ENCODE measurements at places on chromosomes 12 and 14.

DNA sequence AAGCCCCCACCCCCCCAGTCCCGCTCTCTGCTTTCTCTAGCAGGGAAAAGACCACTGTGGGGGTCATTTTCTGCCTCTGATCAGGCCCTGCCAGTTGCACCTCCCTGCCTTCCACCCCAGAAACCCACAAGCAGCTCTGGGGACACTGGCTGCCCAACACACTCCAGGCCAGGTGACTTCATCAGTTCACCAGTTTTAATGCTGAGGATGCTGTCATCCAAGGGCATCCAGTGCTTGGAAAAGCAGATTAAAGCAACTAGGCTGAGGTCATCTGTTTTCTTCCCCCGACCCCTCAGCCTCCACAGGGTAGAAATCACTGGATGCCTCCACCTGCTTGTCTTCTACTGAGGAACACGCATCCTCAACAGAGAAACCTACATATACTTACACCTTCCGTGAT is 282.4 kb downstream of the DPF3 start:
- DNase-seq = no peak

- DNase-seq = peak; percentile 54
These were observed 7.4 kb downstream of the TTC6 start for GRCh38 chr14:37602605-37603453.

GRCh38 chr14:26180221-26180620 is 417.6 kb downstream of the NOVA1 start:
- DNase-seq = no peak

DNA sequence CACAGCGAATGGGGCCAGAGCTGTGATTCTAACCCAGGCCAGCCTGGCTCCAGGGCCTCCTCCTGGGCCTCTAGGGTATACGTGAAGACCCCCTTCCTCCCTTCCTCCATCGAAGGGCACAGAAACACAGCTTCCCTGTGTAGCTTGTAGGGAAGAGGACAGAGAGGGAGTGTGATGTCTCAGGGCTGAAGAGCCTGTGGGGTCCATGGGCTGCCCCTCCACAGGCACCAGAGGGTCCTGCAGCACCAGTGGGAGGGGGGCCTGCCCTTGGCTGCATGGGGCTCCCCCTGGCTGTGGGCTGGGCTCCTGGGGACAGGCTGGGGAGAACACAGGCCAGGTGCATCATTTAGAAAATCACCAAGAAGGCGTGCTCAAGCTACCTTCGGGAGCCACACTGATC is 178.5 kb downstream of the CALM1 start:
- peak; percentile 71 for DNase-seq

- DNase-seq = no peak
These were observed 27.0 kb downstream of the SINHCAF start for GRCh38 chr12:31298922-31299321.

DNA sequence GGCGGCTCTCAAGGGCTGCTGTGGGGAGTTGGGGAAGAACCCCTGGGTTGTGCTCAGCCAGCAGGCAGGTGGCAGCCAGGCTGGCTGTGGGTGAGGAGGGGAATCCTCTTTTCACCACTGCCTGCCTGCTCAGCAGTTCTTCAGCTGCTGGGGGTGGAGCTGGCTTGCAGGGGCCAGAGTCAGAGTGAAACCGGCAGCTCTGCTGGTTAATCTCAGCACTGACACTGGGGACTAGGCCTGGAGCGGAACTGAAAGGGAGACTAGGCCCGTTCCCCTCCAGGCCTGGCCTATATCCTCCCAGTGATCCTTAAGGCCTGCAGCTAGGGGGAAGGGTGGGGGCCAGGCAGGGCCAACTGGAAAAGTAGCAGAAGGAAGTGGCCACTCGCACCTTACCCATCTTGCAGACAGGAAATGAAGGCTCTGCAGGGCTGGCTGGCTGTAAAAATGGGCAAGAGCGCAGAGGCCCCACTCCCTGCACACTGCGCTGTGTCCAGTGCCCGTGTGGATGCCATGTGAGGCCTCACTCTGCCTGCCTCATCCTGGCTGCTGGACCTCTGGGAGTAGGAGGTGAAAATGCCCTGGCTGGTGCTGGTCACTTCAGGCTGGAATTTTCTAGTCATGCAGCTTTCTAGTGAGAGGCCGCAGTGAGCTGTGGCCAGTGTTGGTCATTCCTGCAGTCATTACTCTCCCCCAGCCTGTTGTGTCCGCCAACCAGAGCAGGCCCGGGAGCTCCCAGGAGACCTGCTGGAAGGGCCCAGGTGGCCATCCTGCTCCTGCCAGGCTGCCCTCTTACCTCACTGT is 39.4 kb downstream of the SH2B3 start:
- DNase-seq = peak; percentile 80

DNA sequence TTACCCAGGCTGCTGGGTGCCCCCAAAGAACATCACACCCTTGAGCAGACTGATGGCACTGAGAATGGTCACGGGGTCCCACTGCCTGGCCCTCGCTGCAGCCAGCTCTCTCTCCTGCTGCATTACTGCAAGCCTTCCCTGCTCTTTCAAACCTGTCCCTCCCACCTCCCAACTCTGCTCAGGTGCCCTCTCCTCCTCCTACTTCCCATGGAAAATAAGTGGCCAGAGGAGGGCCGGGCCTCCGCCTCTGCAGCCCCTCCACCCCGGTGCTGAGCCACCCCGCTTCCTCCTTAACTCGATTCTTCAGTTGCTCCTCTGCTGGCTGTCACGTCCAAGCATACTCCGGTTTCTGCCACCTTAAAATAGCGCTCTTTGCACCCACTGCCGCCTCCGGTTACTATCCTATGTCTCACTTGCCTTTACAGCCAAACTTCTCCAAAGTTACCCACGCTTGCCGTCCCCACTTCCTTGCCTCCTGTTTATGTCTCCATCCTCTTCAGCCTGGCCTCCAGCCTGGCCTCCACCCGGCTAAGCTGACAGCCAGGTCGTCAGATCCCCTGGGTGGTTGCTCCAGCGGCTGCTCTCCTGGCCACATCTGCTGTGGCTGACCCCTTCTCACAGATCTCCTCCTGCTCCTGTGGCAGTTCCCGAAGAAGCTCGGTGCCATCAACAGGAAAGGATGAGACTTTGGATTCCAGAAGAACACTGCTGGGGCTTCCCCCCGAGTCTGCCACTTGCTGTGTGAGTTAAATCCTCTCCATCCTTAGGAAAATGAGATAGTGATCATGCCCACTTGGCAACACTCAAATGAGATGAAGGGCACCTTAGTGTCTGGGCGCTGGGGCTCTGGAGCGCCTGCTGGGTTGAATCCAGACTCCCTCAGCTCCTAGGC is 7.7 kb downstream of the SMIM41 start:
- DNase-seq = peak; percentile 77

DNA sequence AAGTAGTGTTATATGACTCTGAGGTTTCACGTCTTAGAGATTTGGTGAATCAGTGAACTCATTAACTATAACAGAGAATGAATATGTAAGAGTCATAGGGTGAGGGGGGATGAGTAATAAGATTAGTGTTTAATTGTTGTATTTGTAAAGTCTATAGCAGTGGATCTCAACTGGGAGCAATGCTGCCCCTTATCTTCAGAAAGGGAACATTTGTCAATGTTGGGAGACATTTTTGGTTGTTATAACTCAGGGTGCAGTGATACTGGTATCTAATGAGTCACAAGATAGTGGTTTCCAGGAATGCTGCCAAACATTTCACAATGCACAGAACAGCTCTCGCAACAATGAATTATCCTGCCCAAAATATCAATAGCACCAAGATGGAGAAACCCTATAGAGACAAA is 1193.7 kb downstream of the GALC start:
- DNase-seq = peak; percentile 3

DNA sequence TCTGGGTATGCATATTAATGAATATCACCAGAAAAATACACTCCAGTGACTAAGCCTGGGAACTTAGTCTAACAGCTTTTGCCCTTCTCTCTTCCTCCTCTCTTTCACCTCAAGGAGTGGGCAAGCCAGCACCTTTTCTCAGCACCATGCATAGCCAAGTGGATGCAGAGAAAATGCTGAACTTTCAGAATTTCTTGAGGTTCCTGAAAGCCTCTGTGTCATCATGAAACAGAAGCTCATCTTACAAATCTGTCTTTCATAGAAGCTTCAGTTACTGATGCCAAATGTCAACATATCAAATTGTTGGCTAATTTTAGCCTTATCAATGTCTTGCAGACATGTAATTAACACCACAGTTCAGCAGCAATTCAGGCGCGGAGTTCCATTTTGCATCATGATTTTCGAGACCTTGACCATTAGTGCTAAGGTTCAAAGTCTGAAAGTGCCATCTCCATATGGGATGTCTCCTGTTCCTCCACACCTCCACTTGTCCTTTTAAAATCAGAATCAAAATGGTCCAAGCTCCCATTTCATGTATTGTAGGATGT is 51.1 kb upstream of the RPH3A start:
- peak; percentile 51 for DNase-seq

- no peak for DNase-seq
These were observed 77.0 kb upstream of the METAP2 start for GRCh38 chr12:95396849-95397468.

GRCh38 chr12:75842090-75842489 is 189.5 kb downstream of the PHLDA1 start:
- no peak for DNase-seq

DNA sequence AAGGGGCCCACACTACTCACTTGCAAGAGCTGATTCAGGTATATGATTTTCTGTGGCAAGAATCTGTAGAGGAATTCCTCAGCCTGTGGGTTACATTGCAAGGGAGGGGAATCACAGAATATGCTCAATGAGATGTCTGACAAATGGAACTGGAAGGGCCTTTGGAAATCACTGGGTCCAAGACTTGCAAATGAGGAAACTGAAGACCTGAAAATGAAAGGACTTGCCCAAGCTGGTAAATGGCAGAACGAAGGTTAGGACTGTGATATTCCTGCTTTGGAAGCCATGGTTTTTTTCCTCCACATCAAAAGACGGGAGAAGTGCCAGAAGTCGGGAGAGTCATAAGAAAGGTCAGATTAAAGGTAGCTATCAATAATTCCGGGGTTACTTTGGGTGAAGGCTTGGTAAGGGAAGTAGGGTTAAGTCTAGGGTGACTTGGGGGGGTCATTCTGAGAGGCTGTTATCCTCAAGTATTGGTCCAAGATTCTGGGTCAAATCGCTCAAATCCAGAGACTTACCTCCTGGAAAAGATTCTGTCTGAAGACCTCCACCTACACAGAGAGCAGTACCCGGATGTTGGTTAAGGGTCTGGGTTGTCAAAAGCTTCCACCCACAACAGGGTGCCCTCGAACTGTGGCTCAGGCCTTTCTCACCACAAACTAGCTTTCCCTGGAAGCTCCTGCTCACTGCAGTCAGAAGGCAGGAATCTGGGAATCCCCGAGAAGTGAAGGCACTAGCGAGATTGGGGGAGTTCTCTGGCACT is 539 bp downstream of the PSME2 start:
- peak; percentile 86 for DNase-seq

- no peak for DNase-seq
These were observed 65.5 kb downstream of the SH2B3 start for GRCh38 chr12:111471236-111471635.

DNA sequence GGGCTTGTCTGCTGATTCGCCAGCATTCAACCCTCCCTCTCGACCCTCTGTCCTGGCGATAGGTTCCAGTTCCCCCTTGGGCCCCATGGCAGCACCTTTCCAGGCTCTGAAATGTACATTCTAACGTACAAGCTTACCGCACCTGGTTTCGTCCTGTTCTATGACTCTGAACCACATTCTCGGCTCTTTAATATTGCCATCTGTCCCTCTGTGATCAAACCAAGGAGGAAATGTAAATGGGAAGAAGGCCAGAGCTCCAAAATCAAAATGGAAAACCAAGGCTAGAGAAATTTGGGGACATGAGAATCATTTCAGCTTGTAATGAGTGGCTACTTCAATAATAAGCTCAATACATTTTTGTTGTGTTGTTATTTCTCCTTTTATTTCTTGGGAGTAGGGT is 117.2 kb downstream of the TTC7B start:
- DNase-seq = no peak

GRCh38 chr12:70691018-70691672 is 53.9 kb upstream of the PTPRB start:
- peak; percentile 66 for DNase-seq

DNA sequence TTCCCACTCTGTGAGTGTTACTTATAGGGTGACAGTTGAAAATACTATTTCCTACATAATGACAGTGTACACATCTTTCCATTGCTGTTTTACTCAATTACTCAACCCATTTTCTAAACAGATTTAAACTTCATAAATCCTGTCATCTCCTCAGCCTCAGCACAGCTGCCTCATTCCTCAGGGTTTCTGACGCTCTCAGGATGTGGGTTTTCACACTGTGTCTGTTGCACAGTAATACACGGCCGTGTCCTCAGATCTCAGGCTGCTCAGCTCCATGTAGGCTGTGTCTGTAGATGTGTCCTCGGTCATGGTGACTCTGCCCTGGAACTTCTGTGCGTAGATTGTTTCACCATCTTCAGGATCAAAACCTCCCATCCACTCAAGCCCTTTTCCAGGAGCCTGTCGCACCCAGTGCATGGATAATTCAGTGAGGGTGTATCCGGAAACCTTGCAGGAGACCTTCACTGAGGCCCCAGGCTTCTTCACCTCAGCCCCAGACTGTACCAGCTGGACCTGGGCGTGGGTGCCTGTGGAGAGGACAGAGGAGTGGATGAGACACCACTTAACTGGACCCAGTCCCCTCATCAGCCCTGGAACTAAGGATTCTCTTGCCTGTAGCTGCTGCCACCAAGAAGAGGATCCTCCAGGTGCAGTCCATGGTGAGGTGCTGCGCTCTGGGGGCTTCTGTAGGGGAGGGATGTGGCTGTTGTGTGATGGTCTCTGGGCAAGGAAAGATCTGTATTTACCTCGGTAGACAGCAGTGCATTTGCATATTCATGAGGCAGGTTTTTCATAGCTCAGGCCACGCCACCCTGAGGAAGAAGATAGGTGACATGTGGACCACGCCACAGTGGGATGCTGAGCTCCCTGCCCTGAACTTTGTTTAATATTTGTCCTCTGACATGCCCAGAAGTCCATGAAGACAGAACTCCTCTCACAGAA is 750.2 kb downstream of the TMEM121 start:
- no peak for DNase-seq

DNA sequence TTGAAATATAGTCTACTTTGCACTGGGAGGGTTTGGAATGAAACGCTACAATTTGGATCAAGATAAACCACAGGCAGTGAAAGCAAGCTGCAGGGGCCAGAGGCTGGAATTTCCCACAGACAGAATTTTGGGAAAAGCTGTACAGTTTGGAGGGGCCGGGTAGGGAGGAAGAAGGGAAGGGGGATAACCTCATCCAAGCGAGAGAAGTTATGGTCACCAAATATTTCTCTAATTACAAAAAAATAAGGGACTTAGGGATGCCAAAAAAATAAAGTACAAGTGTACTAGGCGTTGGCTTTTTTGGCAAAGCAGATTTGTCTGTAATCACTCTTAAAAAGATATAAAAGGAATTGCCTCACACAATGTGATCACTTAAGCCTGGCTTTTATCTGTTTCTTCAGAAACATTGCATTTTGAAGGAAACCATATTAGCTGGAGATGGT is 31.2 kb upstream of the ADGRD1 start:
- DNase-seq = no peak

GRCh38 chr12:7141351-7142005 is 11.3 kb downstream of the CLSTN3 start:
- no peak for DNase-seq

All from osteoblast (primary cell).